ENCODE measurements at places on chromosomes 4 and X. TPM values are rescaled to one million over a fixed set of nuclear protein-coding genes. Genes with fewer than 3 reads are reported as not detected.

TLR8 gene
- 0.23 TPM for polyA plus RNA-seq

MAGEB4 gene
- polyA plus RNA-seq = not detected

FRG2 gene
- polyA plus RNA-seq = not detected

ITIH6 gene
- polyA plus RNA-seq = not detected

FNIP2 gene
- polyA plus RNA-seq = 8.5 TPM

XG gene
- polyA plus RNA-seq = 0.29 TPM

RNF128 gene
- polyA plus RNA-seq = 0.01 TPM

TCEANC gene
- polyA plus RNA-seq = 3.1 TPM

AFAP1 gene
- 2.9 TPM for polyA plus RNA-seq

CXCL6 gene
- polyA plus RNA-seq = not detected

ASB9 gene
- 0.59 TPM for polyA plus RNA-seq

All from heart right ventricle (tissue), 16 donors.